ENCODE measurements at places on chromosomes 7 and 10.

DNA sequence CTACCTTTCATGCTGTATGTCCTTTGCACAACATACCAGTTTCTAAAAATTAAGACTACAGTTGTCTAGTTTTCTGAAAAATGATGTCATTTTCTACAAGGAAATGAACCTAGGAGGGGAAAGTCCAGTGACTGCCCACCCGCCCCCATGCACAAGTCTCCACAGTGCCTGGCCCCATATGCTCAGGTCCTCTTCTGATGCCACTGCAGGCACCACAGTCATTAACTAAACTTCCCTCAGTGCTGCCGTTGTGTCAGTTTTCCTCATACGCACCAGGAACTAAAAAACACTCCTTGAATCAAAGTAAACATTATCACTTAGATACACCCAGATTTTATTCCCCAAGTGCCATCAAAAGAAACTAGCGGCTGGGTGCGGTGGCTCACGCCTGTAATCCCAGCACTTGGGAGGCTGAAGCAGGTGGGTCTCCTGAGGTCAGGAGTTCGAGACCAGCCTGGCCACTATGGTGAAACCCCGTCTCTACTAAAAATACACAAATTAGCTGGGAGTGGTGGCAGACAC, 6.9 kb upstream of the TNS3 start:
- no peak for DNase-seq

DNA sequence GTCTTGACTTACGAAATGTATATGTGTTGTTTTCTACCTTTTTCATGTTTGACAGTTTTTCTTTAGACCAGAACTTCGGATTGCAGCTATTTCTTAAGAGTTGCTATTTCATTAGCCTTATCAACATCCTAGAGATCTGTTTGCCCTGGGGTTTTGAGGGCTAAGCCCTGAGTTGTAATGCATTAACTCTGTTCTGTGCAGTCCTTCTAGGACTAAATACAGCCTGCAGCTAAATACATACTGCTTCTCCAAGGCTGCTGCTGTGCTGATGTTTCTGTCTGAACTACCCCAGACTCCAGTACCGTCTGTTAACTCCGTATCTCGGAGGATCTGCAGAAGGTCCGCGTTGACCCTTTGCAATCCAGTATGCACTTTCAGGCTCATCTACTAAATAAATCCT, 26.5 kb downstream of the KIAA1217 start:
- DNase-seq, result no peak

GRCh38 chr7:149770728-149771636, 2.4 kb downstream of the ZNF467 start:
- peak; percentile 8 for DNase-seq

- peak; percentile 25 for DNase-seq
Measured at GRCh38 chr7:2698581-2699288, 10.7 kb downstream of the AMZ1 start.

DNA sequence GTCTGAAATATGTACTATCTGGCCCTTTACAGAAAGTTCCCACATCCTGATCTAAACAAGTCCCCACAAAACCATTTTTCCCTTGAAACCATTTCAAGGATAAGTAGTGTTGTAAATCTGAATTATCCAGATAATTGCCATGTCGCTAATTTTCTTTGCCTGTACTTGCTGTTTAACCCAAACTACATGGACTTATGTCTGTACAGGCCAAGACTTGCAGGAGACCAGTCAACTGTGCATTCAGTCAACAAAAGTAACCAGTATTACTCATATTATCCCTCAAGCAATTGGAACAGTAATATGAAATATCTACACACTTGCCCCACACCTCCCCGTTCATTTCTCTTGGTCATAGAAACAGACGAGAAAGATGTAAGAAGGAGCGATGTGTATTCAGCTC, 347.8 kb upstream of the NFE2L3 start:
- DNase-seq, result no peak

- no peak for DNase-seq
Measured at GRCh38 chr7:25775999-25776743, 375.8 kb upstream of the NFE2L3 start.

DNA sequence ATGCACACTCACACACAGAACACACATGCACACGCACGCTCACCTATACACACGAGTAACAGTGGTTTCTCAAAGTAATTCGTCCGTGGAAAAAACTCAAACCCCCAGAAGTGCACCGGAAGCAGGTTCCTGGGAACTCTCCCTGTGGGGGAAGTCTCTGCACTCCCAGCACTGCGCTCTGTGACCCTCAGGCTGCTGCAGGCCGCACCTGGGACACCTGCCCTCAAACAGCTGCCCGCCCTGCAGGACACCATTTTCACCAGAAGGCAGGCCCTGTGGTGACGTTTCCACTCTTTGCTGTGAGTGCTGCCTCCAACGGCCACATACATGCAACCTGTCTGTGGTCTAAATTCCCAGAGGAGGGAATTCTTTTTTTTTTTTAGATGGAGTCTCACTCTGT, 21.3 kb downstream of the YKT6 start:
- DNase-seq, result no peak

DNA sequence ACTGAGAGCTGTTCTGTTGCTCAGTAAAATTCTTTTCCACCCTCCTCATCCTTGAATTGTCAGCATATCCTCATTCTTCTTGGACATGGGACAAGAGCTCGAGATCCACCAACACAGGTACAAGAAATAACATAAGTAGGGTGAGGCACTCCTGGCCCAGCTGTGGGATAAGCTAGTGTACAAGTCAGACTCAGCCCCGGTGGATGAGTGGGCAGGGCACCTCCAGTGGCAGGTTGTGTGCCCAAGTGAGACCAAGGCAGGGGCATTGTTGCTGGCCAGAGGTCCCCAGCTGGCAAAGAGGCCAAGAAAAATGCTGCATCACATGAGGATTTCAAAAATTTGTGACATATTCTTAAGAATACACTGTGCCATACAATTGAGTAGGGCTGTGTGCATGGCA, 402.0 kb upstream of the ZWINT start:
- no peak for DNase-seq

GRCh38 chr7:157633465-157634185, 296.8 kb downstream of the DNAJB6 start:
- DNase-seq, result no peak

All from activated T-cell treated with anti-CD3 and anti-CD28 coated beads for 4 hours (primary cell).